ENCODE measurements at places on chromosomes 7 and 10. TPM values are rescaled to one million over a fixed set of nuclear protein-coding genes. Genes with fewer than 3 reads are reported as not detected.

CYP2E1 gene
- total RNA-seq: 0.82 TPM

KCNMA1 gene
- 40.1 TPM for total RNA-seq

TPST1 gene
- total RNA-seq: 59.7 TPM

KCND2 gene
- total RNA-seq: 11.3 TPM

ST8SIA6 gene
- total RNA-seq: 0.09 TPM

SPDYE16 gene
- 0.09 TPM for total RNA-seq

CDC14C gene
- total RNA-seq: not detected

STAMBPL1 gene
- total RNA-seq: 35.3 TPM

- no peak for DNase-seq
These were observed 179.2 kb upstream of the AUTS2 start for GRCh38 chr7:69418869-69419670.

DNA sequence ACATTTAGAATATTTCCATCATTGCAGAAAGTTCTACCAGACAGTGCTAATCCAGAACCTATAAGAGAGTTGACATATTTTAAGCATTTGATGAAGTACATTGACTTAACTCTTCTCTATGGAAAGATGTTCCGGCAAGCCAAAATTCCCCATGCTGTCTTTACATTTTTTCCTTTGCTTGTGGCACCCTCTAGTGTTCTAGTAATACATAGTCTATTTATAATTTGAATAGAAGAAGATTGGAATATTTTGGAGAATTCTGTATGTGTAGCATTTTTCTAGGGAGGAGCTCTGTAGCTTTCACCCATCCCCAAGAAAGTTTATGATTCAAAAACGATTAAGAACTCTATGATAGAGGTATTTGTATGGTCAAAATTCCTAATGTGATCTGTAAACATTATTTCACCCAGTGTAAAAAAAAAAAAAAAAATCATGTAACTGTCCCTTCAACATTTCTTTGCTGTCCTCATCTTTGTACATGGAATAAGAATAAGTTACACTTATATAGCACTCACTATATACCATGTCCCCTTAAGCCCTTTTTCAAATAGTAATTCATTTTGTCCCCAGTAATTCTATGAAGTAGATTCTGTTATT lies 33.2 kb downstream of the NRF1 start:
- peak; percentile 84 for DNase-seq

GRCh38 chr10:33331379-33331694 lies 3.1 kb downstream of the NRP1 start:
- no peak for DNase-seq

- no peak for DNase-seq
These were observed 52.1 kb upstream of the NME8 start for GRCh38 chr7:37796138-37796775.

DNA sequence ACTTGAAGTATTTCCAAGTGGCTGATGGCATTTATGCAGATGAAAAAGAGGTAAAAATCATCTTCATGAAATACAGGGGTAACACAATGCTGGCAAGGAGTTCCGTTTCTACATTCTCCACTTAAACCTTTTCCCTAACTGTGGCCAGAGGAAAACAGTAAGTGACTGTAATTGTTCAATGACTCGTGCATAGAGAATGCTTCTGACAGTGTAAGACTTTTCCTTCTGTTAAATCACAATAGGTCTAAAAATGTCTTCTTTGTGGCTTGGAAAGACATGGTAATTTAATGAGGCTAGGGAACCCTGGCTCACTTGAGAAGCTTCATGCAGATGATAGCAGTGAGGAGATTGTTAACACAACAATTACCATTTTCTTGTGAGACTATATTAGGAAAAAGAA lies 50.3 kb upstream of the RSU1 start:
- DNase-seq: peak; percentile 78

DNA sequence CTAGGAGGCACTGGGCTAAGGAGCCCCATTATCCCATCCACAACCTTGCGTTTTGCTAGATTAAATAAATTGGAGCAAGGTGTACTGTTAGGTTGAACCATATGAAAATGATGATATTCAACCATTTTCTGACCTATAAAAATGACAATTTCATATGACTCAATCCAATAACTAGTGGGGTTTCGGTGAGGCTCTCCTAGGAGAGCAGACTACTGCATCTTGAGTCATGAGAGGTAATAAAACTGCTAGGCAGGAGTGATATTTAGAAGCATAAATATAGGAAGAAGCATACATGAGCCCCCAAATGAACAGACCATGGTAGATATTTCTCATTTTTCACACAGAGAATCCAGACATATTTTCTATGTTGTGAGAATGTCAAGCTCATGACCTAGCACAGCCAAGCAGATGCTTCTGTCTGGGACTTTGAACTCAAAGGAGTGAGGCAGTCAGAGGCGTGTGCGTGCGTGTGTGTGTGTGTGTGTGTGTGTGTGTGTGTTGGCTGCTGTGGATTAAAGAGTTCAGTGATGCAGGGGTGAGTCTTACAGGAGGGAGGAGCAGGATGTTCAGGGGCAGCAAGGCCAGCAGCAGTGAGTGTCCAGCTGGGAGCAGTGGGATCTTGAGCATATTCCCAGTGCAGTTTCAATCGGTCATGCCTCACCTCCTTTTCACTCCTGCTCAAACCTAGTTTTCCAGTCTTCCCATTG lies 17.8 kb upstream of the WDR11 start:
- DNase-seq: no peak

GRCh38 chr7:90488220-90488619 lies 18.8 kb downstream of the PTTG1IP2 start:
- peak; percentile 2 for DNase-seq

- peak; percentile 90 for DNase-seq
These were observed 2.8 kb upstream of the DEPP1 start for GRCh38 chr10:44981172-44982113.

- DNase-seq: no peak
These were observed 112.3 kb upstream of the SMIM30 start for GRCh38 chr7:113230691-113231090.

DNA sequence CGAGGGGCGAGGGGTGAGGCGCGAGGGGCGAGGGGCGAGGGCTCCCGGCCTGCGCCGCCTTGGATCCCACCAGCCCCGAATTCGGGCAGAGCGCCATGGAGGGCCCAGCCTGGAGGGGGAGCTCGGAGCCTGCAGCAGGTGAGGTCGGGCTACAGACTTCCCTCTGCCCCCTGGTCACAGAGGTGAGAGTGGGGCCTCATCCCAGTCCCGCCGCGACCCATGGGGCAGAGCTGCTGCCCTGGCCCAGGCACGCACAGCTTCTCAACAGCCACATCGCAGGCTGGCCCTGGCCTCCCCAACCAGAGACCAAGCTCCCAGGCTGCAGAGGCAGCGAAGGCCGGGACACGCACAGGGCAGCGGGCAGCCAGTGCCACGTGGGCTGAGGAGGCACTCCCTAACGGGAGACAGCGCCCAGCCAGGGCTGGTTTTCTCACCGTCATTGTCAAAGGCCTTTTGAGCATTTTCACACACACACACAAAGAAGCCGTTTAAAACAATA lies 191.8 kb downstream of the PTPRN2 start:
- DNase-seq: no peak

DNA sequence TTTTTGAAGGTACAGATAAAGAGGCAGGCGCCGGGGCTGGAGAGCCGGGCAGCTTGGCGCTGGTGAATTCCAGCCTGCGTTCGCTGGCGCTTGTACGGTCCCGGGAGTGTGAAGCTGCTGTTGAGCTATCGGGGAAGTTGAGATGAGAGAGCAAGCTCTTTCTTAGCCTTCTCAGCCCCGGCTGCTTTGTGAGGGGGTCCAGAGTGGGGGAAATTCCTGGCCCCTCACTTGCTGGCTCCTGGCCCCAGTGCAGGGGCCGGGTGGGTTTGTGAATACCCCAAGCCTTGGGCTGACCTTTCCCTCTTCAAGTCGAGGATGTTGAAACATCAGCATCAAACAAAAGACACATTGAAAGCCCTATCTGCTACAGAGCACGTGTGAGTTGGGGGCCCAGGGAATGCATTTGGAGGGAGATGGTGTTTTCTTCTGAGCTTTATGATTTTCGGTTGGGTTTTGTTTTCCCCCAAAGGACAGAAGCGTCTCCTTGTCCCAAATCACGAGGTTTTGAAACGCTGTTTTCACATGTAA lies 2.7 kb downstream of the ZMIZ1 start:
- DNase-seq: no peak

DNA sequence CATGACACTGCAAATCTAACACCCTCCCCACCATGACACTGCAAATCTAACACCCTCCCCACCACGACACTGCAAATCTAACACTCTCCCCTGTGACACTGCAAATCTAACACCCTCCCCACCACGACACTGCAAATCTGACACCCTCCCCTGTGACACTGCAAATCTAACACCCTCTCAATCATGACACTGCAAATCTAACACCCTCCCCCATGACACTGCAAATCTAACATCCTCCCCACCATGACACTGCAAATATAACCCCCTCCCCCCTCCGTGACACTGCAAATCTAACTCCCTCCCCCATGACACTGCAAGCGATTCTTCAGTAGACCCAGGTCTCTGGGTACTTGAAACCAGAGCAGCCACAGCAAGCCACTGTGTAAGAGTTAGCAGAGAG lies 604.4 kb downstream of the DNAJB6 start:
- DNase-seq: no peak

DNA sequence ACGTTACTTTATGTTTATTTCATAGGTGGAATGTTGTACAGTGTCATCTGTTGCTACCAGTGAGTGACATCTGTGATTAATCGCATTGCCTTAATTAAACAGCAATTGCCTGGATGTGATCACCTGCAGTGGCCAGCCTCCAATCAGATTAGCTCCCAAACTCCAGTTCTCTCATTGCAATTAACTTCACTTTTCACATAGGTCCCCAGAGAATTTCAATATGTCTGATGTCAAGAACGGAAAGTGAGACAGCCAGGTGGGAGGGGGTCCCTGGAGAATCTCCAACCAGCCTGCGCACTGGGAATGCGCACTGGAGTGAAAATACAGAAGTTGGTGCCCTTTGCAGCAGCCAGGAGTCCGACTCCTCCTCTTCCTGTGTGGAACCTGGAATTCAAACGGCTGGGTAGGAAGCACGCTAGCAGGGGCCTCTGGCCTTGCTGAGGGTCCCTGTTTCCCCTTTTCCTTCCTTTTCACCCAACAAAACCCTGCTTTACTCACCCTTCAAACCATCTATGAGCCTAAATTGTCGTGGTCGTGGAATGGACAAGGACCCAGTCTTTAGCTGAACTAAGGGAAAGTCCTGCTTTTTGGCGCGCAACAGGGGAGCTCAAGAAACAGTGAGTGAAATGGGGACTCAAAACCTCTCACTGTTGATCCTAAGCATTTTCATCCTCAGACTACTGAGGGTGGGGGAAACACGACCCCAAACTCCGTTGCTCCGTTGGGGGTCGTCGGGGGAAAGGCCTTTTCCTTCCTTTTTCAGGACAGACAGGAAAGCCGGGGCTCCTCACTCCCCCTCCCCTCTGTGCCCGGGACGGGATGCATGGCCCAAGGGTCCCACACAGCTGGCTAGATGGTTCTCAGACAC lies 1355.5 kb upstream of the LRRTM3 start:
- peak; percentile 7 for DNase-seq

DNA sequence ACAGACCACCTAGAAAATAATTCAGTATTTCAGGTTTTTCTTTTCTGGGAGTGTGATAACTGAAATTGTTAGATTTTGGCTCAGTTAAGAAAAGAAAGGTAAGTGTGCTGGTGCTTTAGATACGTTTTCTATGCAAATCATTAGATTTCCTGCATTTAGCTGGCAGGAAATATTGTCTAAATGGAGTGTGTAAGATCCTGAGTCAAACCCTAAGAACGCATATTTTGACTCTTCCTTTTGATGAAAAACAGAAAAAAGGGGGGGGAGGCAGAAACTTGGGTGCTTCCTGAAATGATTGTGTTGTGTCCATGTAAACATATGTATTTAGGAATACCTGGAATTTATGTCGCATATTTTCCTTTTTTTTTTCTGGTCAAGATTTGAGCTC lies 1.2 kb downstream of the GRK5 start:
- peak; percentile 55 for DNase-seq

GRCh38 chr10:82572744-82573143 lies 697.8 kb downstream of the NRG3 start:
- no peak for DNase-seq

DNA sequence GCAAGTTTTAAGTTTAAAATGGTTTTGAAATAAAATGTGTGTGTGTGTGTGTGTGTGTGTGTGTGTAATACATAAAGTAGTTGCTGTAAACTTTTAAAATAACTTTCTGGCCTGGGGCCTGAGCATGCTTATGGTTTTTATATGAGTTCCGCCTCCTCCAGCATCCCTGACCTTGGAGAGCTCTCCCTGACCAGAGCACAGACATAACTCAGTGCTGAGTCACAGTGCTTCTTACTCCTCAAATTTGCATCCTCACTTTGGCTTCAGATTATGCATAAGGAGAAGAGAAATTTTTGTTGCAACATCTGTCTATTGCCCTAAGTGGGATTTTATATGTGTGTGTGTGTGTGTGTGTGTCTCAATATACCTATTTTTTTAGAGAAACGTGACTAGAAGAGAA lies 200.8 kb downstream of the ELMO1 start:
- DNase-seq: peak; percentile 28

DNA sequence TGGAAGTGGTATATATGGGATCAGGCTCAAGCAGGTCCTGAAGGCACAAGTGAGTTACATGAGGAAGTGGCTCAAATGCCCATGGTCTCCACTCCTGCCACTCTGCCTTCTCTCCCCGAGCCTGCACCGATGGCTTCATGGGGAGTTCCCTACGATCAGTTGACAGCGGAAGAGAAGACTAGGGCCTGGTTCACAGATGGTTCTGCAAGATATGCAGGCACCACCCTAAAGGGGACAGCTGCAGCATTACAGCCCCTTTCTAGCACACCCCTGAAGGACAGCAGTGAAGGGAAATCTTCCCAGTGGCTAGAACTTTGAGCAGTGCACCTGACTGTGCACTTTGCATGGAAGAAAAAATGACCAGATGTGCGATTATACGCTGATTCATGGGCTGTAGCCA lies 95.3 kb downstream of the HOXA1 start:
- DNase-seq: no peak
